ENCODE measurements at places on chromosomes 11 and 22.

DNA sequence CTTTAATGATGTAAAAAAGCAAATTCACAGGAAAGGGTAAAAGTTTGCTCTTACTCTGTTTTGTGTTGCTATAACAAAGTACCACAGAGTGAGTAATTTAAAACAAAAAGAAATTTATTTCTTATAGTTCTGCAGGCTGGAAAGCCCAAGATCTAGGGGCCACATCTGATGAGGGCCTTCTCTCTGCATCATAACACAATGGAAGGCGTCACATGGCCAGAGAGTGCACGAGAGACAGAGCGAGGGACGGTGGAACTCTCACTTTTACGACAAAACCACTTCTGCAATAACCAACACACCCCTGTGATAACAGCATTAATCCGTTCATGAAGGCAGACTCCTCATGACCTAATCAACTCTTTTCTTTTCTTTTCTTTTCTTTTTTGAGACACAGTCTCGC, 31.1 kb downstream of the CD6 start:
- no peak for DNase-seq

GRCh38 chr22:43467216-43467940, 55.6 kb downstream of the MPPED1 start:
- DNase-seq: no peak

DNA sequence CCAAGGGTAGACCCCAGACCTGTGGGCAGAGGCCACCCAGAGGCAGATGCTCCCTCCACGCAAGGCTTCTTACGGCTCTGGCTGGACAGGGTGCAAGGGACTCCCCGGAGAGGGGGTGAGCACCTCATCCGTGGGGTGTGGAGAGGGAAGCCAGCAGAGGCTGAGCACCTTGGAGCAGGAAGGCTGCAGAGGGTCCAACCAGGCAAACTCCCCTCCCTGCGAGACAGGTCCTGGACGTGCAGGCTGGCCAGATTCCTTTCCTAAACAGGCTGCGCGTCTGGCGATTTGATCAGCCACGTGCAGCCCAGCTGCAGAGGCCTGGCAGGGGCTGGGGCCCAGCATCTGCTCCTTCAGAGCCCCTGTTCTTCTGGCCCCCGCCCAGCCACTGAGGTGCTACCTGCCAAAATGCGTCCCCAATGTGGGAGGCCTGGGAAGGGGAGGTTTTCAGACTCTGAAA, 49.3 kb downstream of the WNT11 start:
- no peak for DNase-seq

DNA sequence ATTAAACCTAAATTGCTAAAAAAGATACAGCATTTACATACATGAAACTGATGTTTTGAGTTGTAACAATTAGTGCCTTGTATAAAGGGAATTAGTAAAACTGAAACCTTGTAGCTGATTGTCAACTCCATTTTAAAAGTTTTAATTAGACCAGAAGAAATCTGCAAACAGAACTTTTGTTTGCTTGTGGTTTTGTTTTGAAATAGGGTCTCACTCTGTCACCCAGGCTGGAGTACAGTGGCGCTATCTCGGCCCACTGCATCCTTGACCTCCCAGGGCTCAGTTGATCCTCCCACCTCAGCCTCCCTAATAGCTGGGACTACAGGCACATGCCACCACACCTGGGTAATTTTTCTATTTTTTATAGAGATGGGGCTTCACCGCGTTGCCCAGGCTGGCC, 86.5 kb upstream of the SLC6A5 start:
- DNase-seq: no peak

DNA sequence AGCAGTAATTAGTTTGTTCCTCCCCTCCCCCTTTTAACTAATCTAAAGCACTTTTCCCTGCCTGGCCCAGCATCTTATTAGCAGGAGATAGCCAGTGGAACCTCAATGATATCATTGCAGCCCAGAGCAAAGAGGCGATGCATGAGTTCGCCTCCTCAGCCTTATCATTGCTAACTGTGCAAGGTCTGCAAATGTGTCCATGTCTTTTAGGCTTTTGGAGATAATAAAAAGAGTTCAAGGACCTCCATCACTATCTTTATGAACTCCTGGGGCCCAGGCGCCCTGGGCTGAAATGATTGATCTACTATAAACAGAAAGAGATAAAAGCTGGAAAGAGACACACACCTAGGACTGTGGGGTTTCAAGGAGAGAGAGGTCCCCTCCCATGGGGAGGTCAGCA, 124.2 kb upstream of the TBCEL start:
- no peak for DNase-seq

DNA sequence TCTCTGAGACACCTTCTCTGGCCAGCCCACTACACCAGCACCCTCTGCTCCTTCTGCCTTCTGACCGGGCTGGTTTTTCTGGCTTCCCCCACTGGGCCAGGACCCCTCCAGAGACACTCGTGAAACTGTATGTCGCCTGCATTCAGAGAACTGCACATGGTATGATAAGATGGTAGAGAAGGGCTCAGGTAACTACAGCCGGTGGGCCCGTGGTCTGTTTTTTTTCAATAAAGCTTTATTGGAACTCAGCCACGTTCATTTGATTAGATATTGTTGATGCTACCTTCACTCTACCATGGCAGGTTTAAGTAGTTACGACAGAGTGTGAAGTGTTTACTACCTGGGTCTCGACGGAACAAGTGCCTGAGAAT, 514.0 kb downstream of the TBC1D22A start:
- DNase-seq: no peak

DNA sequence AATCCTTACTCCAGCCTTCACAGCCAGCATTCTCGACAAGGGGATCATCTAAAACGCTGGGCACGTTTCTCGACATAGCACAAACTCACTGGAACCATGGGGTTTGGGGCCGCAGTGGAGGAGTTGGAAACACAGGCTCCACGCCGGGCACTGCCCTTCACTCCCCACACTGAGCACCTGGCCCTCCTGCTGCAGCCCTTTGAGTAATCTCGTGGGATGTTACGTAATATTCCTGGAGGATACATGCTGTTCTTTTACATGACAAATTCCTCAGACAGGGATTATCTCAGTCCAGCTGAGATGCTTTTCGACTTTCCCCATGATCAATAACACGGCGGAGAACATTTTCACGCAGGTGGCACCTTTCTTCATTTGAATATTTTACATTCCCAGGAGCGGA, 408.0 kb downstream of the SHANK2 start:
- DNase-seq: no peak

DNA sequence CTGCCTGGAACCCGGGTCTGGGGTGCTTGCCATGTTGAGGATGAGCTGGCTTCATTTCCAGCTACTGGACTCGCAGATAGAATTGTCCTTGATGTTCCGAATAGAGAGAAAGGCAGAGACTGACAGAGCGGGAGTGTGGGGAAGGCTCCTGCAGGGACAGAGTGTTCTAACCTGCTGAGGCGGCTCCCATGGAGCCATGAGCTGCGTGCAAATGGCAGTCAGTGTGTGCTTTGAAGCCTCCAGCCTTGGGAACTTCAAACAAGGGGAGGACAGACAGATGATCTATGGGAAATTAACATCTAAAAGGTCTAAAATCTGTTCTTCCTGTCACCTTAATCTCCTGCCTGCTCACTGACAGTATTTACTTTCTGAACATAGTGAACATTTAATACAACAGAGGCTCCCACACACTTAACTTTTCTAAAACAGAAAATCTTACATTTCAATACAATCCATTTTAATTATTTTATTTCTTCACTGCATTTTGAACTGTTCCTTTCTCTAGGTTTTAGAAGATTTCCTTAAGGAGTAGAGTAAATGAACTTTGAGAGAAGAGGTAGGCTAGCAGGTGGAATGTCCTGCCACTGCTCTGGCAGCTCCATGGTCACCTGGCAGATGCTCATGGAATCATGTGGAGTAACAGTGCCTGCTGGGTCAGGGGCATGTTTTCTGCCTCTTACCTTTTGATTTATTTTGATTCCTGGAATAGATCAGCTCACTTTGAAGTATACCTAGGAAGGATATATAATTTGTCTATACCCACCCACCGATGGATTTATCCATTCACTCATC, 481.7 kb downstream of the NTM start:
- DNase-seq: no peak

GRCh38 chr11:112087212-112087611, 539 bp downstream of the SDHD start:
- no peak for DNase-seq

DNA sequence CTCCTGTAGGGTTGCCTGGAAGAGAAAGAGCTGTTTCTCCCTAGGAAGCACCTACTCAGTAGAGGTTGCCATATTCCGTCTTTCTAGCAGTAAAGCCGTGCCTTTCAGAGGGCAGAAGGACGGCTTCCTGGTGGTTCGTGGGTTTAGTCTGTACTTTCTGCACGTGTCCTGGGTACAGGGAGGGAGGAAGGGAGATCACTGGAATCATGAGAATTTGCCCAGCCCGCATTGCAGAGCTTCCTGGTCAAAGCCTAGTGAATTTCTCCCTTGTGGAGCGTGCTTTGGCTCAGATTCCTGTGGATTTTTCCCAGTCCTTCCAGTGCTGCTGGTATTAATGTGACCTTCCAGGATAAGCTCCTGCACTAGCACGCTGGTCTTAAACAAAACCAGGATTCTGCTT, 44.9 kb downstream of the GRAMD1B start:
- DNase-seq: no peak

DNA sequence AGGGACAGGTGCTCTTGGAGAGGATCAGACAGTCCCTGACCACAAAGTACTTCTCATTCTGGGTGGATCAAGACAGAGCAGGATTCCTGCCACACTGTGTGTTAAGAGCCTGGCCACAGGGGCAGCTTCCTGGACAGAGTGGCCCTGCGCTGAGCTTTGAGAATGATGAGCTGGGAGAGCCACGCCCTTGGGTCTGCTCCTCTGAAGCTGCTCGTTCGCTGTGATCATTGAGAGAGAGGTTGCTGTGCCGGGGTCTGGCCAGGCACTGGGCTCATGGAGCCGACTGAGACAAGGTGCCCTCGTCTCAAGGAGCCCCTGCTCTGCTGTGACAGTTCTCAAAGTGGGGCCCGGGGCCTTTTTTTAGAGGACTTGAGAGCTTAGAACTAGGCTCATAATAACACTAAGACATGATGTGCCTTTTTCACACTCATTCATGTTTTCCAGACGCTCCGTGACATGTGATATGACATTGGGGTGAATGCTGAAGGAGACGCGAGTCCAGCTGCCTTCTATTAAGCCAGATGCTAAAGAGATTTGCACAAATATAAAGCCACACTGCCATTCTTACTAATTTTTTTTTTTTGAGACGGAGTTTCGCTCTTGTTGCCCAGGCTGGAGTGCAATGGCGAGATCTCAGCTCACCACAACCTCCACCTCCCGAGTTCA, 1.6 kb upstream of the MFRP start:
- DNase-seq: no peak
